Activated naive CD4-positive, alpha-beta T cell (primary cell): ENCODE measurements at places on chromosomes 11 and 22.

- DNase-seq = no peak
Measured at GRCh38 chr22:43969989-43970755, 14.9 kb downstream of the SAMM50 start.

GRCh38 chr11:78187366-78188285 is 800 bp downstream of the KCTD21 start:
- DNase-seq = no peak

- DNase-seq = peak; percentile 9
Measured at GRCh38 chr11:110295531-110296225, 736 bp downstream of the RDX start.

DNA sequence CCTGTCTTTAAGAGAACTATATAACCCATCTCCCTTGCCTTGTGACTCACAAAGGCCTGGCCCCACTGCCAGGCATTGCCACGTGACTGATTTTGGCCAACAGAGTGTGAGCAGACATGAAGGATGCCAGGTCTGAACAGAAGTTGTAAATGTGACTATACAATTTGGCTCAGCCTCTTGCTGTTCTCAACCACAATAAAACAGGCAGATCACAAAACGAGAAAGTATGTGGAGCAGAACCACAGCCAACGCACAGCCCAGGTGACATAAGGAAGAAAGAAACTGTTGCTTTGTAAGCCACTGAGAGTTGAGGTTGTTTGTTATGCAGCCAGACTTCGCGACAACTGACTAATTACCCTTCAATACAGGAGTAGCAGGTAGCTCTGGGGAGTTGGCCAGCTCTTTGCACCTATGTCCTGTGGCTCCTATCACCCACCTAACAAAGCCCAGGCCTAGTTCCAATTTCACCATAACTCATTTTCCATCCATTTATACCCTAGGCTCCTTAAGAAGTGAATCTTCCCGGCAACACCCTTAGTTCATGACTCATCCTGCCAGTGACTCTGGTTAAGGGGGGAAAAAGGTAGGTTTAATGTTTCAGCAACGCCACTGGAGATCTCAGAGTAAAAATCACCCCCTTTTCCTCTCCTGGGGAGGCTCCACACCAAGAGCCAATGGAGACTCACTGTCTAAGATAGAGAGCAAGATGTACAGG is 53.7 kb downstream of the GALNT18 start:
- no peak for DNase-seq

GRCh38 chr11:33970984-33971466 is 79.1 kb upstream of the LMO2 start:
- DNase-seq = no peak
